Panc1 (cell line): ENCODE measurements at places on chromosomes 5 and 9.

DNA sequence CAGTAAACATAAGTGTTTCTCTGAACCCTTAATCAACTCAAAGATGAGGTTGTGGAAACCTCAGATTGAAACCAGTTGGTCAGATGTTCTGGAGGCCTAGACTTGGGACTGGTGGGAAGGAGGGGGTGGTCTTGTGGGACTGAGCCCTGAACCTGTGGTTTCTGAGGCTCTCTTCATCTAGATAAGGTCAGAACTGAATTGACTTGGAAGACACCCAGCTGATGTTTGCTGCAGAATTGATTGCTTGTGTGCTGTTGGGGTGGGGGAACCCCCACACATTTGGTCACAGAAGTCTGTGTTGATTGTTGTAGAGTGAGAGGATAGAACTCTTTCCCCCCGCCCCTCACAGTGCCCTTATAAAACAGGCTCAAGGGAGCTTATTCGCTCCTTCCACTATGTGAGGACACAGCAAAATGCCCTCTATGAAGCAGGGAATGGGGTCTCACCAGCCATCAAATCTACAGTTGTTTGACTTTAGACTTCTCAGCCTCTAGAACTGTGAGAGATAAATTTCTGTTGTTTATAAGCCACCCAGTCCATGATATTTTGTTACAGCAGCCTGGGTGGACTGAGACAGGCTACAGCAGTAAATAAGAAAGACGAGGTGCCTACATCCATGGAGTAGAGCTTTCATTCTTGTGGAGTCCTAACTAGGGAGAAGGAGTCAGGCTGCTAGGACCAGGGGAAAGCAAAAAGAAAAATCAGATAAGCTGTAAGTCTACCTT lies 25.7 kb upstream of the UGCG start:
- no peak for DNase-seq

DNA sequence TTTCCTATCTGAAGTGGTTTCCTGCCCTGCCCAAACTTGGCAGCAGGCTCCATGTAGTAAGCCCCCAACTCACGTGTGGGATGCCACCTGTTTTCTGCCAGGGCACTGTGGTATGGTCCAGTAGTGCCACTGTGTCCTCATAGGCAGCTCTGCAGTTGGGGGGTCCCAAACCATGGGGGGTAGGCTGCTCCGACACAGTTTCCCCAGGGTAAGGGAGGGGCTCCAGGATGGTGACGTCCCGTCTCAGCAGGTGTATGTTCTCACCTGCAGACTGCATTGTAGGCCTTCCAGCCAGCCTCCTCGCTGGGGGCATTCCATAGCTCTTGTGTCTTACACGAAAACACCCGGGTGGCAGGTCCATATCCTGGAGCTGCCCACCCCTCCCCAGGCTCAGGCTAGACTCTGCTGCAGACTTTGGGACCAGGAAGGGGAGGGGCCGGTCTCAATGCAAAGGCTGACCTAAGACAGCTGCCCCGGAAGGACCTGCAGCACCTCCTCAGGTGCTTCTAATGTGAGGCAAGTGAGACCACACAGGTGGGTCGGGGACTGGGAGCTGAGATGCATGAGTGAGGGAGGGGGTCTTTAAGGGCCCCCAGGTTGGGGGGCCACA lies 330.5 kb upstream of the IRX4 start:
- DNase-seq = no peak

DNA sequence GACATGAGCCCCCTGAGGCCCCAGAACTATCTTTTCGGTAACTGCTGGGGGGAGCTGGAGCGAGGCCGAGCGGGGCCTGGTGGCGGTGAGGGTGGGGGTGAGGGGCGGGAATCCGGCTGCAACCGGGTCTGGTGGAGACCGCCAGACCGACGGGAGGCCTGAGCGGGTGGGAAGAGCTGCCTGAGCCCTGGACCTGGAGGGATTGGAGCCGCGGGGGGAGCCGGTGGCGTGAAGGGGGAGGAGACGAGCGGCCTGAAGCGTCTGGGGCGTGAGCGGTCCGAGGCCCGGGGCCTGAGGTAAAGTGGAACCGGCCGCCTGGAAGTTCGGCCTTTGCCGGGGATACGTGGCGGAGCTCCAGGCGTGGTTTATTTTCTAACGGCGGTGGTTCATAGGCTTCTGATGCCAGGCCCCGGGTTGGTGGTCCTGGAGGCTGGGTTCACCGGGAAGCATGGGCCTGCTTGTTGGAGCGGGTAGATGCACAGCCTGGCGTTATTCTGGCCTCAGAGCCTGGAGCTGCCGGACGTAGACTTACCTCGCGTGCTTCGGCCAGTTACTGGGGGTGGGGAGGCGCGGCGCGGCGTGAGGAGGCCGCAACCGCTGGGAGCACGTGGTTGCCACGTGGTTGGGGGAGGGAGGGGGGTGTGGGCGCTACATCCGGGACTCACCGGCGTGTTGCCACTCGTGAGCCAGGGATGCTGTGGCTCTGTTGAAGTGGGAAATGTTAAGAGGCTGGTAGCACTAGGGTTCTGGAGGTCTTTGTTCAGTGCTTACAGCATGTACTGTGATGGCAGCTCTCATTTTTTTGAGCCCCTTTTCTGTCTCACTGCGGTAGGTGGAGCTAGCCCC lies 544 bp downstream of the NPM1 start:
- peak; percentile 58 for DNase-seq

- no peak for DNase-seq
Observed at GRCh38 chr9:137428841-137429545, 5.8 kb downstream of the NOXA1 start.

- no peak for DNase-seq
Observed at GRCh38 chr9:84935528-84936117, 266.1 kb downstream of the NTRK2 start.

- DNase-seq = no peak
Observed at GRCh38 chr9:89512382-89512781, 14.5 kb upstream of the SEMA4D start.

DNA sequence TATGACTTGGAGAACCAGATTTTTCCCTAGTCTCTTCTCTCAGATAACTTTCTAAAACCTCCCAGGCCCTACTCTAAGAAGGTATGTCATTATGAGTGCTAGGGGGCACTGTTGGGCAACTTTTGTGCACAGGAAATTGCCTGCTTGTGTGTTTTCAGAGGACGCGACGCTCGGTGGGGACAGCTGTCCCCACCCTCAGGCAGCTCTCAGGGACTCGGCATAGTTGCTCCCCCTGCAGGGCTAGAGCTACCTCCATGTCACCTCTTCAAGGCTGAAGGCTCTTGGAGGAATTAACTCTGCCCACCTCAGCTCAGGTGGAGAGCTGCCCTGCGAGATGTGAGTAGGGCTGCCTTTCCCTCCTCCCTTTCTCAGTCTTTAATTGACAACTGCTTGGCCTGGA lies 10.2 kb upstream of the TIFAB start:
- DNase-seq = no peak

GRCh38 chr9:114606068-114606467 lies 5.0 kb upstream of the TMEM268 start:
- no peak for DNase-seq

DNA sequence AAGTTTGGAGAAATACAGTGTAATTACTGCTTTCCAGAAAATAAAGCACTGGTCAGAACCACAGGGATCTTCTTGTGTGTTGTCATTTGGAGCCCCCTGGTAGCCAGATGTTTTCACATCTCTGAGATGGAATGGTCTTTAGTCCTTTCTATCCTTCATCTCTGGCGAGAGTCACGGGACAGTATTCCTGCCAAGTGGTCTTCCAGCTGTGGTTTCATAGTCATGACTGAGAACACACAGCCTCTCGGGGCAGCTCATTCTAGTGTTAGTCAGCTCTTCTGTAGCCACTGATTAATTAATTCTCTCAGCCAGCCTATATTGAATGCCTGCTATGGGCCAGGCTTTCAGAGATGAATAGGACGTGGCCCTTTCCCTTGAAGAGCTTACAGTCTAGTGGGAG lies 34.1 kb downstream of the HMGXB3 start:
- DNase-seq = no peak

DNA sequence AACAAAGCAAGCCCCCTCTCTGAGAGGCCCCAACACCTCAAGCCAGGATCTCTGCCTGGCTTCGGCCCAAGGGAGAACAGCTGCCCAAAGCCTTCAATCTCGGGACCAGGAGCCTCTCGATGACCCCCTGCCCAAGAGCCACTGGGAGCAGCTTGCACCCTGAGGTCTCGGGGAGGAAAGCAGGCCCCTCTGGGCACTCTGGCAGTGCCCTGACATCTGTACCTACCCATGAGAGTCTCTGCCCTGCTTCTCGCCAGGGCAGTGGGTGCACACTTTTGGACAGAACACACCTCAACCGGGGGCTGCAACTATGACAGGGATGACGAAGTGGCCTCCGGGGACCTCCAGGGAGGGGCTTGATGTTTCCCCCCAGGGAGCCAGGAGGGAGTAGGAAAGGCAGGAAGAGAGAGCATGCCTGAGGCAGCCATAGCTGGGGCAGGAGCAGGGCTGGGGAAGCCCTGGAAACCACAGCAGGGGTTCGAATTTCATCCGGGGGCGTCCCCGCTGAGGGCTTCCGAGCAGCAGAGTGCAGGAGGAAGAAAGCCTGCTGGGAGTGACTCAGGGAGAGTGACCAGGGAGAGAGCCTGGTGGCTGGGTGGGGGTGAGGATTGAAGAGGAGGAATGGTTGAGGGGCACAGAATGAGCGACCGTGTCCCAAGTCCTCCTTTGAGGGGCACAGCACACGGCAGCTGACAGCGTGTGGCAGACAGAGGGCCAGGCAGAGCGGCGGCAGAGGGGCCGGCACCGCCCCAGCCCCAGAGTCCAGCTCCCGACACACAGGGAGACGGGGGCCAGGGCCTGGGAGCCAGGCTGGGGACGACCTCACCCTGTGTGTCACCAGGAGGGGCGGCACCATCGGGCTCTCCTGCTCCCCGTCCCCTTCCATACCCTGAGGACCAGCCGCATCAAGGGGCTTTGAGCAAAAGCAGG lies 1.8 kb downstream of the LPCAT1 start:
- no peak for DNase-seq

GRCh38 chr5:89722538-89722937 lies 687.0 kb downstream of the CETN3 start:
- DNase-seq = no peak

GRCh38 chr5:138018849-138019248 lies 14.0 kb downstream of the FAM13B start:
- no peak for DNase-seq
